ENCODE measurements at places on chromosomes 2 and 18.

- no peak for DNase-seq
Measured at GRCh38 chr2:191693778-191694177, 15.8 kb downstream of the NABP1 start.

GRCh38 chr2:211845338-211846035 lies 693.1 kb downstream of the ERBB4 start:
- no peak for DNase-seq

GRCh38 chr2:157523270-157524247 lies 79.7 kb upstream of the CYTIP start:
- no peak for DNase-seq

- no peak for DNase-seq
Measured at GRCh38 chr2:208531361-208531760, 124.8 kb downstream of the PTH2R start.

- DNase-seq: peak; percentile 16
Measured at GRCh38 chr2:20303966-20304365, 46.7 kb downstream of the PUM2 start.

DNA sequence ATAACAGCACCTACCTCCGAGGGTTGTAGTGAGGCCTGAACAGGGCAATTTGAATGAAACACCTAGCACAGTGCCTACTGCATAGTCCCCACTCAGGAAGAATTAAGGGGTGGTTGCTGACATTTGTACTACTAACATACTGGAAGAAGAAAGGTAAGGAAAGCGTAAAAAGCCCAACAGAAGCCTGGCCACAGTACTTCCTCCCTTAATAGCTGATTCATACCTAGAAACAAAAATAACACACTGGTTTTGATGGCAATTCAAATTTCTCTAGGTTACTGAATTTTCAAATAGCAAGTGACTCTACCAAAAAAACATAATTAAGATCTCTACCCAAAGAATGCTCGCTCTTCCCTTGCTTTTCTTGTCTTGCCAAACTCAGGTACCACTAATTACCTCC lies 16.2 kb downstream of the SUCLG1 start:
- no peak for DNase-seq

GRCh38 chr2:63029058-63029457 lies 21.6 kb upstream of the OTX1 start:
- DNase-seq: no peak

- DNase-seq: no peak
Measured at GRCh38 chr2:235148201-235149170, 196.7 kb downstream of the SH3BP4 start.

- no peak for DNase-seq
Measured at GRCh38 chr2:25588576-25588975, 84.8 kb downstream of the DTNB start.

GRCh38 chr2:20596973-20597859 lies 53.7 kb downstream of the HS1BP3 start:
- no peak for DNase-seq

- peak; percentile 32 for DNase-seq
Measured at GRCh38 chr2:235087832-235088495, 136.1 kb downstream of the SH3BP4 start.

- DNase-seq: no peak
Measured at GRCh38 chr18:8893628-8894231, 188.4 kb downstream of the MTCL1 start.

GRCh38 chr18:62445386-62445917 lies 77.4 kb upstream of the ZCCHC2 start:
- no peak for DNase-seq

- no peak for DNase-seq
Measured at GRCh38 chr18:67092141-67092540, 424.4 kb downstream of the DSEL start.

GRCh38 chr2:154158101-154158500 lies 286.4 kb downstream of the GALNT13 start:
- DNase-seq: no peak

- DNase-seq: no peak
Measured at GRCh38 chr2:234998404-234999211, 46.8 kb downstream of the SH3BP4 start.

- DNase-seq: peak; percentile 77
Measured at GRCh38 chr2:85728883-85729824, 24.6 kb upstream of the ATOH8 start.

DNA sequence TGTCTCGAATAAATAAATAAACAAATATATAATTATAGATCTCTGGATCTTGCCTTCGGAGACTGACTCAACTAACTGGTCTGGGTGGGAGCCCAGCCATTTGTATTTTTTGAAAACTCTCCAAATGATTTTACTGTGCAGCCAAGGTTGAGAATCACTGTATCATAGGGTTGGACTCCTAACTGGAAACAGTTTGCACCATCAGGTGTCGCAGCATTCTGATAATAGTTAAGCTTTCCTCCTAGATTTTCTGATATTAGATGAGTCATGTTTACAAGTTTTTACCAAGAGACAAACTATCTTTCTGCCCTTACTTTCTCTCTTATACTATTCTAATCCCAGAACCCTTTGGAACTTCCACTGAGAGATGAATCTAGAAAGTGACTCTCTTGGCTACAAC lies 16.8 kb downstream of the IL37 start:
- DNase-seq: no peak

DNA sequence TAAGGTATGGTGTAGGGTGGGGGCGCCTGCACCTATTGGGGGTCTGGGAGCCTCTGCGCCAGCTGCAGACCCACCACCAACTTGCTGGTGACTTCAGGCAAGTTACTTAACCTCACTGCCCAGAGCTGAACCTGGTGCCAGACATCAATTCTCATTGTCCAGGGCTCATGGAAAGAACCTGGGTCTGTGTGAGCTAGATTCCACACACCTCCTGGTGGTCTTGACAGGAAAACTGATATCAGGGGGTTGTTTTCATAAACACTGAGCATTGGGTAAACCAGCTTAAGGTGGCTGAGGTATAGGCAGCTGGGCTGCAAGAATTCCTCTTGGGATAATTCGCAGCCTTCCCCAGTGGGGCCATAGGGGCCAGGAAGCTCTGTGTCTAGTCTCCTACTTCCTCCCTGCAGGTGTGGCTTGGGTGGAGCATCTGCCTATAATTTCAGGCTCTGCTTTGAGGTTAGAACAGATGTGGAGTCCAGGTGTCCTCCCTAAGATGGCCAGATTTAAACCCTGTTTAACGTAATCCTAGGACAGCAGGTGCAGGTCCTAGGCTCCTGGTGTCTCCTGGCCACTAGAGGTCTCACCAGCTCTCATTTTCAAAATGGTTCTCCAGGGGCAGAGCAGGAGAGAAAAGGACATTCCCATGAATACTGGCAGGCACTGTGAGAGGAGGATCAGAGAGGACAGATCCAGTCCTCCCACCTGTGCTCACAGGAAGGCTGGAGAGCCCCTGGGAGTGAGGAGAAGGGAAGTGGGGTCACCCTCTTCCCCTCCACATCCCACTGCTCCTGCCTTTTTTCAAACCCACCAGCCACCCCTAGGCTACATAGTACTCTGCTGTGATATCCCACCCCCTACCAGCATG lies 100.4 kb upstream of the SMAD2 start:
- DNase-seq: peak; percentile 51

DNA sequence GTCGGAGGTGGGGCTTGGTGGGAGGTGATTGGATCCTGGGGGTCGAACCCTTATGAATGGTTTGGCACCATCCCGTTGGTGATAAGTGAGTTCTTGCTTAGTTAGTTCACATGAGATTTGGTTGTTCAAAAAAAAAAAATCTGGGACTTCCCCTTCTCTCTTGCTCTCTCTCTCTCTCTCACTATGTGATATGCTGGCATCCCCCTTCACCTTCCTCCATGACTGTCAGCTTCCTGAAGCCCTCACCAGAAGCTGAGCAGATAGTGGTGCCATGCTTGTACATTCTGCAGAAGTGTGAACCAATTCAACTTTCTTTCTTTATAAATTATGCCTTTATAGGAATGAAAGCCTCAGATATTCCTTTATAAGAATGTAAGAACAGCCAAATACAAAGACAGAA lies 269.7 kb upstream of the APCDD1 start:
- DNase-seq: no peak

GRCh38 chr2:210539578-210540416 lies 16.6 kb upstream of the CPS1 start:
- no peak for DNase-seq

- DNase-seq: no peak
Measured at GRCh38 chr2:182220335-182220734, 206.5 kb downstream of the PDE1A start.

GRCh38 chr2:215979620-215980019 lies 33.7 kb downstream of the MREG start:
- DNase-seq: no peak

DNA sequence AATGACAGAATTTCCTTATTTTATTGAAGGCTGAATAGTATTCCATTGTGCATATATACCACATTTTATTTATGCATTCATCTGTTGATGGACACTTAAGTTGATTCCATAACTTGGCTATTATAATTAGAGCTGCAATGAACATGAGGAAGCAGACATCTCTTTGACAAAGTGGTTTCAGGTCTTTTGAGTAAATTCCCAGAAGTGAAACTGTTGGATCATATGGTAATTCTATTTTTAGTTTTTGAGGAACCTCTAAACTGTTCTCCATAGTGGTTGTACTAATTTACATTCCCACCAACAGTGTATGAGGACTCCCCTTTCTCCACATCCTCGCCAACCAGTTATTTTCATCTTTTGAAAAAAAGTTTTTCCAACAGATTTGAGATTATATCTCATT lies 77.5 kb downstream of the TMEM200C start:
- DNase-seq: no peak

GRCh38 chr2:211113334-211114175 lies 557.2 kb downstream of the CPS1 start:
- no peak for DNase-seq

DNA sequence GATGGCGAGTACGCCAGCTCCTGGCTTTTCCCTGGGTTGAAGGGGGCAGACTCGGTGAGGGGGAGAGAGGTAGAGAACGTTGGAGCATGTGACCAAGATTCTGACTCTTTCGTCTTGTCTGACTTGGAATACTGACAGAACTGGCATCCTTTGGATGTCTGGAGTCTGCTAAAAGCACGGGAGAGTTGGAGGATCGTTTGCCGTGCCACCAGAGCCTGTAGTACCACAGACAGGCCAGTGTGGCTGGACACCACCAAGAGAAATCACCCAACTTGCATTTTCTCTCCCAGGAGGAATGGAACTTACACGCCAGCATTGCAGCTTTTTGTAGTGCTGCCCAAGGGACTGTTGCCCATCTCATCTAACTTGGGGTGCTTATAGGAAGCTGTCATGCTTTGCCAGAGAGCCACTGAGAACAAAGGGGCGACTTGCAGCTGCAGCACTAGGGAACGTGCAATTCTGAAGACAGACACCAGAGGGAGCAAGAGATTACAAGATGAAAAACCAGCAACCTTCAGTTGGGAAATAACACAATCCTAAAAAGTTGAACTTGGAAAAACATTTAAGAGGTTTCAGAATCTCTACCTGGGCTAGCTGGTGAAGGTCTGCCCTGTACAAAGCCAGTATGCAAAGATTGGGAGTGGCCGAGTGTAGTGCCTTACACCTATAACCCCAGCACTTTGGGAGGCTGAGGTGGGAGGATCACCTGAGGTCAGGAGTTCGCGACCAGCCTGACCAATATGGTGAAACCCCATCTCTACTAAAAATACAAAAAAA lies 24.1 kb downstream of the PSMG2 start:
- DNase-seq: peak; percentile 67

DNA sequence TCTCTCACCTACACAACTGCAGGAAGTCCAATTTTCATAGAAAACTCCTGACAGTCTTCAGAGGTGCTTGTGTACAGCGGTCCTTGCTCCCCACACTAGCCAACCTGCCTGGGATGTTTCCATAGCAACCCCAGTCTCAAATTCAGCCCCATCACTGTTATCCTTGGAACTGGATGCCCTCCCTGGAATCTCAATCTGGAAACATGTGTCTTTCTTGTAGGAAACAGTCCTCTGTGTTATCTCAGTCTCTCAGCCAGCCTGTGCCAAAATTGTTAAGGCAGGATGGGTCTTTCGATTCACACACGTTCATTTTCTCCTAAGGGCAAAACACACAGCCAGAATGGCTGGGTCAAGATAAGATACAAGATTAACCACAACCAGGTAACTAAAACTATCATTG lies 295.5 kb upstream of the RND3 start:
- no peak for DNase-seq

- peak; percentile 92 for DNase-seq
Measured at GRCh38 chr2:196171248-196171871, at the start of gene STK17B. Gene STK17B, minus strand, starts transcription at chr2:196171578. Its CDS starts 8,195 bp downstream, at chr2:196163383.

DNA sequence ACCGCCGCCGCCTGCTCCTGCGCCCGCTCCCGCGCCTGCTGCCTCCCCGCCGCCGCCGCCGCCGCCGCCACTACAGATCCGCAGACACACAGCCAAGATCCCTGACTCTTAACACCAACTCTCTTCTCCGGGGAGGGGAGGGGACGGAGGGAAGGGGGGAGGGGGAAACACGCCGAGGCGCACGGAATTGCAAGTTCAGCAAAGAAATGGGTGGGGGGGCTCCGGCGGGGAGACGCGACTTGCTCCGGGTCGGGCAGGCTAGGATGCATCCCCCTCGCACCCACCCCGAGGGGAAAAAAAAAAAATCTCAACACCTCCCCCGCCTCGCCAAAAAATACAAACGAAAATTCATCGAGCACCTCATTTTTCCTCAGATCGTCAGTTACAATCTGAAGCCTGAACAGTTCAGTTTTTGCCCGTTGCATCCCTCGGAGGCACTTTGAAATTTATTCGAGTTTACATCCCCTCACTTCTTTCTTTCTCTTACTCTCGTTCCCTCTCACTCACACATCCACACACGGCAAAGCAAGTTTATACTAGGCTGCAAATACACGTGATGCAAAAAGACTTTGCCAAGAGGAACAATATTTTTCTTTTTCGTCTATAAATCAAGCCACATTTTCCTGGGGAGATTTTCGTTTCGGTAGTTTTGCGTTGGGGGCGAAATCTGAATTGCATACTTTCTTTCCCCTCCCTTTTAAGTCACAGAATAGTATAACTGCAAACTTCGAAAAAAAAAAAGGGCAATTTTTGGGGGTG lies at the start of gene TCF4:
Gene TCF4, minus strand, starts transcription at position 82 of the 759 bp plus-strand sequence. CDS start 1,076 bp downstream, outside the sequence.
- DNase-seq: peak; percentile 73

DNA sequence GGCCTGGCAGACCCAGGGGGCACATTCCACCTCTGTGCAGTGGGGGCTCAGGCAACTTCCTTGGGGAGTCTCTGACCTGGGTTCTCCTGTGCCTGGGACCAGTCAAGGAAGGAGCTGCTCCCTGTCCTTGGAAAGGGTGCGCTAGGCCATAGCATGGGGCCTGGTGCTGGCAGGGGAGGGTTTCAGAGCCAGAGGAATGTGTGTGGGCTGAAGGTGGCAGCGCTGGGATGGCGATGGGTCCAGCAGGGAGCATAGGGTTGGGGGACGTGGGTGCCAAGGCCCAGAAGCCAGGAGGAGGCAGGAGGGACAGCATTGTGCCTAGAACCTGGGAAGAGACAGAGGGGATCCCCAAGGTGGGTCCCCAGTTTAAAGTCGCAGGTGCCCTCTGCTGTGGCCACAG lies 66.3 kb upstream of the TUBA3E start:
- DNase-seq: no peak

GRCh38 chr2:122378521-122378920 lies 623.1 kb downstream of the TSN start:
- no peak for DNase-seq

All from fibroblast of upper back skin (primary cell).